ENCODE measurements at places on chromosomes 13 and 19. TPM values are rescaled to one million over a fixed set of nuclear protein-coding genes. Genes with fewer than 3 reads are reported as not detected.

The IRGC gene
- polyA plus RNA-seq, result 0.02 TPM

The OVOL3 gene
- polyA plus RNA-seq, result 0.11 TPM

The EXOC3L2 gene
- 0.75 TPM for polyA plus RNA-seq

The NEK3 gene
- 41.9 TPM for polyA plus RNA-seq

The ZNF525 gene
- polyA plus RNA-seq, result 12.8 TPM

The ZNF98 gene
- polyA plus RNA-seq, result 0.07 TPM

The ELAVL3 gene
- 0.05 TPM for polyA plus RNA-seq

The FBN3 gene
- 0.16 TPM for polyA plus RNA-seq

All from thymus (tissue), 14 donors.